ENCODE measurements at places on chromosomes 3 and 15.

- no peak for DNase-seq
Observed at GRCh38 chr3:58408906-58409305, 24.7 kb downstream of the PDHB start.

- DNase-seq = no peak
Observed at GRCh38 chr3:72127844-72128243, 342.9 kb upstream of the PROK2 start.

DNA sequence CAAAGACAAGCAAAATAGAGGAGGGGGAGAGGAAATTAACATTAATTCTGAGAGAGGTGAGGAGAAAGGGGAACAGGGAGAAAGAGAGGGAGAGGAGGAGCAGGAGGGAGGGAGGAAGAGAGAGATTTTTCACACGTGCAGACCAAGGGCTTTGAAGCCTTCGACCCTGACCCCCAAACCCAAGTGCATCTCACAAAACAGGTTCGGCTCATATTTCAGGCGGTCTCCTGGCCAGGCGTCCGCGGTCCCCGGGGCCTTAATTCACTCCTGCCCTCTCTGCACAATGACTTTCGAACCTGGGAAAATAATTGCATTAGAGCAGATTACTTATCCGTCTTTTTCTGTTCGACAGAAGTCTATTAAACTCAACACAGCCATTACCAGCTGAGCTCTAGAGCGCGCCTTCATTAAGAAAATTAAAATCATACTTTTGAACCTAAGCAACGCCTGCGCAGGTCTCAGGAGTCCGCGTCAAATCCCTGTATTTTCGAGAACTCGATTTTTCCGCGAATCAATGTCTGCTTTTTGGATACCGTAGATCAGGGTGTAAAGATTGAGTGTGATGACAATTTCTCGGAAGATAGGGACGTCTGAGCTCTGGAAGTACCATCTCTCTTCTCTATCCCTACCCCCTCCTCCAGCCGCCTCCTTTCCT is 220.7 kb downstream of the MEIS2 start:
- no peak for DNase-seq

GRCh38 chr3:38140326-38141172 is 2.1 kb downstream of the MYD88 start:
- no peak for DNase-seq

GRCh38 chr15:79939399-79939798 is 31.6 kb downstream of the BCL2A1 start:
- DNase-seq = no peak

GRCh38 chr15:101028772-101029438 is 109.7 kb downstream of the LRRK1 start:
- no peak for DNase-seq

DNA sequence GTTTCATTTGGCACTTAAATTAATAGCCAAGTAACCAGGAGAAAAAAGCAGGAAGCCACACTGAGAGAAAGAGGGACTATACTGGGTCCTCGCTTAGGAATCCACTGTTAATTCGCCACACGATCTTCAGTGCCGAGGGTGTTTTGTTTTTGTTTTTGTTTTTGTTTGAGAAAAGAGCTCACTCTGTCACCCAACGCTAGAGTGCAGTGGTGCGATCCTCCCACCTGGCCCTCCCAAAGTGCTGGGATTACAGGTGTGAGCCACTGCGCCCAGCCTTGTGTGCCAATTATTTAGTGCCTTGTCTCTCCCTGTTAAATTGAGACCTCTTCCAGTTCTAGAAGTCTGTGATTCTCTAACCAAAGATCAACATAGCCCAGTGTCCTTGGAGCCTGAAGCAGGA is 53.8 kb upstream of the TPM1 start:
- no peak for DNase-seq

DNA sequence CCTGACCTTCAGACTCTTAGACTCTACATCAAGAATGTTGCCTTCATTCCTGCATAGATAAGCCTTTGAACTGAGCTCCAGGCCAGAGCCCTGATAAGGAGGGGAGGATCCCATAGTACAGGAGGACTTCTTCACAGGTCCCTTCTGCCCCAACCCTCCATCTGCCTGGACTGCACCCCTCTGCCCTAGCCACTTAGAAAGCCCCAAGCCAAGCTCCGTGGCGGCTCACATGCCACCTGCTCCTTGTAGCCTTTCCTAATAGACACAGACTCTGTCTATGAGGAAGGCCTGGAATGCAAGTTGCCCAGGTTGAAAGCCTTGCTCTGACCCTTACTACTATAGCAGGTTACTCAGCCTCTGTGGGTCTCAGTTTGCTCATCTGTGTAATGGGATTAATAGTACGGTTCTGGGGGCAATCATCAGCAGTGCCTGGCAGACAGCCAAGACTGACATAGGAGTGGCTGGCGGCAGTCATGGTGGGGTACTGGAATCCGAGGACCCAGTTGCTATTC is 11.6 kb downstream of the PCSK6 start:
- DNase-seq = no peak

DNA sequence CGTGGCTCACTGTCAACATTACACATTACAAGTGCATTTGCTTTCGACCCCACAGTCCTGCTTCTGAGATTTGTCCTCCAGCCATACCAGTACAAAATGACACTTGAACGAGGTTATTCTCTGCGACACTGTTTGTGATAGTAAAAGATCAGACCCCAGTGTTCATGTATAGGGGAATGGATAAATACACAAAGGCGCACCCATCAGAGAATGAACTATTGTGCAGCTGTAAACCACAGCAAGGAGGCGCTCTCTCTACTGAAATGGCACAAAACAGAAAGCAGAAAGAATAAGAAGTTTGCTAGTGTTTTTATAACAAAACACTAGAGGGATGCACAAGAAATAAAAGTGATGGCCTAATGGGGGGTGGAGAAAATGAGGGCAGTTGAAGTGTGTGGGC is 4.9 kb upstream of the CHSY1 start:
- DNase-seq = no peak
